ENCODE measurements at places on chromosomes 1 and 21. TPM values are rescaled to one million over a fixed set of nuclear protein-coding genes. Genes with fewer than 3 reads are reported as not detected.

The KRTAP7-1 gene
- not detected for total RNA-seq

The PCP4 gene
- not detected for total RNA-seq

The ELAPOR1 gene
- 3.3 TPM for total RNA-seq

The SLC35F3 gene
- total RNA-seq, result not detected

The CFAP141 gene
- not detected for total RNA-seq

The BLACAT1 gene
- total RNA-seq, result not detected

The S100B gene
- 252 TPM for total RNA-seq

GRCh38 chr21:14763695-14764064, 217.6 kb upstream of the SAMSN1 start:
- DNase-seq, result no peak

DNA sequence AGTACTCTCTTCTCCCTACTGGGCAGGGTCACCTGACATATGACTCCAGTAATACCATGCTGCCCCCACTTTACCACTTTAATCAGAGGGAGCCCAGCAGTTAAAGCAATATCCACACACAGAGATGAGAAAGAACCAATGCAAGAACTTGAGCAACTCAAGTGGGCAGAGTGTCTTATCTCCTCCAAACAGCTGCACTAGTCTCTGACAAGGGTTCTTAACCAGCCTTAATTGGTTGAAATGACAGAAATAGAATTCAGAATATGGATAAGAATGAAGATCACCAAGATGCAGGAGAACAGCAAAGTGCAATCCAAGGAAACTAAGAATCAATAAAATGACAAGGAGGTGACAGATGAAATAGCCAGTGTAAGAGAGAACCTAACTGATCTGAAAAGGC, 91.0 kb downstream of the KCNT2 start:
- no peak for DNase-seq

DNA sequence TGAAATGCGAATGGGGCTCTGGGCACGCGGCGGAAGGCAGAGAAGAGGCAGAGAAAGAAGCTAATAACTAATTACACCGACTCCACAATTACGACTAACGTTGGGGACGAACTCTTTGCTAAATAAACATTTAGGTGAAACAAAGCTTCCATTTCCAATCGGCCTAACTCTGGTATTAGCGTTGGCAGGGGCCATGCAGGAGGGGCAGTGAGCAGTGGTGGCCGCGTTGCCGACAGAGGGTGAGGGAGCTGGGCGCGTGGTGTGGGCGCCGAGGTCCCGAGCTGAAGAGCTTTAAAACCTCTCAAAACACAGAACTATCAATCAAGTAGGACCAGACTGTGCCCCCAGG, 553 bp upstream of the NDUFV3 start:
- DNase-seq, result no peak

DNA sequence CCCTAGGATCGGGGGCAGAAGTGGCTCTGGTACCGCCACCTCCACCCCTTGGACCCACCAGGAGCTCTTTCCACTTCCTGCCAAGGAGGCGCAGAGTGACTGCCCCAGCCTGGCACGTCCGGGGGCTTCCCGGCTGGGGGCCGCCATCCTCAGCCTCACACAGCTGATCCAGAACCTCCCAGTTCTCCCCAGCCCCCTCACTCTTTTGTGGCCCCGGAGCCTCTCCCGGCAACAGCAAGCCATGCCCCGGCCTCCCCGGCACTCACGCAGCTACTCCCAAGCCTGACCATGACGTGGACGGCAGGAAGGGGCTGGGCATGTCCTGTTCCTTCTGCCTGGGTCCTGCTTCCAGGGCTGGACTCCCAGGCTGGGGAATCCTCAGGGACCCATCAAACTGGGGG, 17.1 kb downstream of the TP73 start:
- no peak for DNase-seq

All from omental fat pad (tissue), 4 donors.